ENCODE measurements at places on chromosomes 16 and 17.
A peak's percentile ranks its signal among the peaks of the same experiment; 100 is the strongest.

GRCh38 chr16:26729951-26730541 is 336.7 kb upstream of the C16orf82 start:
- DNase-seq = no peak

DNA sequence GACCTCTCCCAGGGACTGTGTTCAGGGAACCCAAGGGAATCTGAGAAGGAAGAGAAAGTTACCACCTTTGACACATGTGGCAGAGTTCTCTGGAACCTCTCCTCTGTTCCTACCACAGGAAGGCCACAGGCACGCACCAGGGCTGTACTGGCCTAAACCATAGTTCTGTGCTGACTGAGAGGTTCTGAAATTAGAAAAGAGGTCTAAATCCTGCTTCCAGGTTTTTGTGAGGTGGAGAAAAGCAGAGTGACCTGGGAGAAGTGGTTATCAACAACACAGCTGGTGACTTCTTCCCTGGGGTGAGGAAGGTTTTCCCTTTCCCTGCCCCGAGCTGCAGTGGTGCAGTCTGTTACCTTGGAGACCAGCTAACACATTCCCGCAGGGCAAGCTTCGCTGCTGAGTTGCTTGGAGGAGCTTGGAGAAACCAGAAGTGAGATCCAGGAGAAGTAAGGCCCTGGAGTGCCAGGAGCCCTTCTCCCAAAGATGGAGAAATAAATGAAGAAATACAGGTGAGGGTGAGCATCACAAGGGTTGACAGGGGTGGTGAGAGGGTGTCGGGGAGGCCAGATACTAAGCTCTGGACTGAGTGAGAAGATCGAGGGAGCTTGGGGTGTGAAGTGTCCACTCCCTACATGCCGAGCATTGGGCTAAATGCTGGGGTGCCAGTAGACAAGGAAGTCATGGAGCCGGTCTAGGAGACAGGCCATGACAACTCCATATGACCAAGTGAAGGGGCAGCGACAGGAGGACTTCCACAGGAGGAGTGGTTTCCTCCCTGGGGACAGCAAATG is at the start of gene VWA3A:
VWA3A (plus strand) TSS at position 399 of the 791 bp plus-strand sequence; CDS start at position 496, 97 bp downstream.
- DNase-seq = peak; percentile 56

DNA sequence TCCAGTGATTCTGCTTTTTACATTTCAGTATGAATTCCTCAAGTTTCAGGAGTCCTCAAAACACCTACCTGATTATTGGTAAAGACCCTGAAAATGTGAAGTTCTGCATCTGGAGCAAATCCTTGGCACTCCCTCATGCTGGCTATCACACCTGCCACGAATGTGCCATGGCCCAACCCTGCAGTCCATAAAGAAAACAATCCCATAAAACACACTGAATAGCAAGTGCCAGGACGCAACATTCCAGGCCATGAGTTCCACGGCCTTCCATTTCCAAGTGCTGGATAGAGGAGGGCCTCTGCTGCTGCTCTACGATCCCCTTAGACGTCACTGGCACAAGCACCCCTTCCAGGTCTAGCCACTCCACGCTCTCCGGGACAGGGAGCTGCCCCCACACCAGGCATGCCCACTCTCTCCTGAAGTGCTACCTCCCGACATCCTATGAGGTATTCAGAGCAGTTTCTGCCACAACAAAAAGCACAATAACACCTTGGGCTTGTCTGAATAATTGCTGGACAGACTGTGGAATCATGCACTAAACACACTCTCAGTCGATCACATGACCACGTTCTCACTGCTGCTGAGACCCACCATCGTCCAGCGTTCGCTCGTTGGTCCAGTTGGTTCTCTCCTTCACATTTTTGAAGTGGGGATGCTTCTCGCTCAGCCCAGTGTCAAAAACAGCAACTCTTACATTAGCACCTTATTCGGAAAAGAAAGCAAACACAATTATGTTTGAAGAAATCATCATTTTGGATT is 23.4 kb downstream of the MBTPS1 start:
- DNase-seq = no peak

DNA sequence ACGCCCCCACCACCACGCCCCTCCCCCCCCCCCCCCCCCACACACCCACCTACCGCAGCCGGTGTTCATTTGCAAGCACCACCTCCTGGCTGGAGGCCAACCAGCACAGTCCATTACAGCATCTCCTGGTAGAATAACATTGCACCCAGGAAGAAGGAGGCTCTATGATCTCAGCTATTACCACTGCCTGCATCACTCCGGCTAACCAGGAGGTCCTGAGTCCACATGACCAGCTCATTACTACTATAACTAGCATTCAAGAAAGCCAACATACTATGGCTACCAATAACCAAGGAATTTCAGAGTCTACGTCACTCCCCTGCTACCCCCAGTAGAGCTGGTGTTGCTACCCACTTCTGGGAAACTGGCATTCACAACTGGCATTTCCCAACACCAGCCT is 81.1 kb upstream of the ALOX12 start:
- no peak for DNase-seq

DNA sequence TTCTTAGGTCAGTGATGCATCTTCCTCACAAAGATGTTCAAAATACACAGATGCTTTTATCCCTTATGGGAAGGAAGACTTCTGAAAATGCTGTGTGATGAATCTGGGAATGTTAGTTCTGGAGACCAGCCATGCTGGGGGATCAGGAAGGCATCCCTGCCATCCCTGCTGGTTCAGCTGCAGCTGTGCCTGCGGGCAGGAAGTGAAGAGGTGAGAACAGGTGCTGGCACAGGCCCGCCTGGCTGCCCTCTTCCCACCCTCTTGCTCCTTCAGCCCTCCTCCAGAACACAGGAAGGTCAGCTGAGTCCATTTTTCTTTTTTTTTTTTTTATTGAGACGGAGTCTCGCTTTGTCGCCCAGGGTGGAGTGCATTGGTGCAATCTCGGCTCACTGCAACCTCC is 15.2 kb downstream of the RAB11FIP3 start:
- no peak for DNase-seq

DNA sequence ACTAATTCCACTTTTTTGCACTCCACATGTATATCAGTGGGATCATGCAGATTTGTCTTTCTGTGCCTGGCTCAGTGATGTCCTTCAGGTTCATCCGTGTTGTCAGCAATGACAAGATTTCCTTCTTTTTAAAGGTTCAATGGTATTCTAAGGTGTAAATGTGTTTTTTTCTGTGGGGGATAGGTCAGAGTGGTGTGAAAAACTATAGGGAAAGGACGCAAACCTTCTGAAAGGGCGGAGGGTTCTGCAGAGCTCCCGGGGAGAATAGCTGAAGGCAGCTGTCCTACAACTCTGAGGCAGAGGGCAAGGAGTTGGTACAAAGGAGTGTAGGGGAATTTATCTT is 21.9 kb upstream of the CSNK1D start:
- no peak for DNase-seq

GRCh38 chr17:37759014-37759637 is 14.3 kb upstream of the HNF1B start:
- DNase-seq = no peak

- DNase-seq = no peak
Observed at GRCh38 chr17:78349891-78350642, 9.8 kb downstream of the SOCS3 start.

DNA sequence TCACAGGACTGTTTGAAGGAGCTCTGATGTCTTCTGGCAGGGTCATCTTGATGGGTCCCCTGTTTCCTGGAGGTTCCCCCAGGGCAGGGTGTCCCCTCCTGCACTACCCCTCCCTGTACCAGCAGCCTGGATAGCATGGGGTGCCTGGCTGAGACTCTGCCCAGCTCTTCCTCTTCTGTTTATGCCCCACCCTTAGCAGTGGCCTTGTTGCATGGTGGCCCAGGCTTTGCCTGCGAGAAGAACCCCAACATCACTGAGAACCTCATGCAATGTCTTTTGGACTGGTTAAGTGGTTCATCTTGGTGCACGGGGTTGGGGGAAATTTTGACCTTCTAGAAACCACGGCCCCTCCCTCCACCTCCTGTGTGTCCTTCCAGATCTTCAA is 121.8 kb downstream of the IRX3 start:
- no peak for DNase-seq

DNA sequence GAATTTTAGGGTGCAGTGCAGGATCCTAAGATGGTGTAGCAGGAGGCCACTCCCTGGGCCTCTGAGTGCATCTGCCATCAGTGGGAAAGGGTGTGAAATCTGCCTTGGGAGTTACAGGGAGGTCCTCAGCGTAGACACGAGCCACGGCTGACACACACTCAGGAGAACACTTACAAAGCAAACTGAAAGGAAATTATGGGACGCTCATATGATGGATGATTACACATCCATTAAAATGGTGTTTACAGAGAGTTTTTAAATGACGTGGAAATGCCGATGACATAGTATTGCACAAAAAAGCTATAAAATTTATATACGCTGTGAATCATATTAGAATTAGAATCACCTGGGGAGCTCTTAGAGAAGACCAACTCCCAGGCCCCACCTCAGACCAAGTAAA is 175.2 kb downstream of the CCDC182 start:
- no peak for DNase-seq

DNA sequence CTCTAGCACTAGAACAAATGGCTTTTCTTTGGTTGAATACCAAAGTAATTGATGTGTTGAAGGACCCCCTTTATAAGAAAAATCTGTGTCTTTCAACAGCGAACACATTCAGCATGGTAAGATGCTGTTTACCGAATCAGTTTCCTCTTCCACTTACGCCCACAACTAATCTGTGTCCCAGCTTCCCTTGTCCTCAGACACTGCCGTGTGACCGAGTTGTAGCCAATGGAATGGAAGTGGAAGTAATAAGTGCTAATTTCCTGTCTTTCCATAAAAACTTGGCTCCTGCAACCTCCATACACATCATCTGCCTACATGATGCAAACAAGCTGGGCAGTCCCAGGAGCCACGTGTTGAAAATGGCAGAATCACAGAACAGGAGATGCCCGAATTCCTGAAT is 10.4 kb downstream of the CDIPT start:
- DNase-seq = peak; percentile 84

DNA sequence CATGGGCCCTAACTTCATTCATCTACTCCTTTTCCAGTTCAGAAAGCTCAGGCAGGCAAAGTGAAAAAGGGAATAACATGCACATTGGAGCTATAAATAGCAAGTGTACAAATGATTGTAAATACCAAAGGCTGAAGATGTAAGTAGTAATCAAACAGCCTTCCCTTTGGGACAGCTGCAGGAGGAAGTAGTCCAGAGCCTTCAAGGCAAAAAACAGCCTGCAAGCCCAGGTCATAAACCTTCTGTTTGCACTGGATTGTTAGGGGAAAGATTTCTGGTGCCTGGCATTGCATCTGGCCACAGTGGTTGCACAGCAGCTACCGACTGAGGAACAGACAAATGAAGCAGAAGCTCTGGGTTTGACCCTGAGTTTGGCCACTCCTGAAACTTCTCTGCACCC is 98.6 kb upstream of the PMFBP1 start:
- DNase-seq = no peak

DNA sequence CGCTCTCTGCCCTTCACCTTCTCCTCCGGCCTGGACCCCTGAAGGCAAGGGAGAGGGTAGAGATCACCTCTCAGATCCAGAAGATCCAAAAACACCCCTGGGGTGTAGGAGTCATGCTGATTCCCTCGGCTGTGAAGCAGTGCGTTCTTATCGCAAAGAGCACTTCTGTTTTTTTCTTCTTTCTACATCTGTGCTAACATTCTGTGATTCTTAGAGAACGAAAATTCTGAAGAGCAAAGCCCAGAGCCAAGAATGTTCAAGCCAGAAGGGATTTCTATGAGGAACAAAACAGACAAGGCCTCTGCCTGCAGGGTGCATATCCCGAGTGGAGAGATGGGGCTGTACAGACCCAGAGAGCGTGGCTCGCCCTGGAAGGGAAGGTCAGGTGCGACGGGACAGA is 17.2 kb downstream of the NPTX1 start:
- DNase-seq = no peak

- no peak for DNase-seq
Observed at GRCh38 chr16:529012-529575, 1.6 kb downstream of the CAPN15 start.

DNA sequence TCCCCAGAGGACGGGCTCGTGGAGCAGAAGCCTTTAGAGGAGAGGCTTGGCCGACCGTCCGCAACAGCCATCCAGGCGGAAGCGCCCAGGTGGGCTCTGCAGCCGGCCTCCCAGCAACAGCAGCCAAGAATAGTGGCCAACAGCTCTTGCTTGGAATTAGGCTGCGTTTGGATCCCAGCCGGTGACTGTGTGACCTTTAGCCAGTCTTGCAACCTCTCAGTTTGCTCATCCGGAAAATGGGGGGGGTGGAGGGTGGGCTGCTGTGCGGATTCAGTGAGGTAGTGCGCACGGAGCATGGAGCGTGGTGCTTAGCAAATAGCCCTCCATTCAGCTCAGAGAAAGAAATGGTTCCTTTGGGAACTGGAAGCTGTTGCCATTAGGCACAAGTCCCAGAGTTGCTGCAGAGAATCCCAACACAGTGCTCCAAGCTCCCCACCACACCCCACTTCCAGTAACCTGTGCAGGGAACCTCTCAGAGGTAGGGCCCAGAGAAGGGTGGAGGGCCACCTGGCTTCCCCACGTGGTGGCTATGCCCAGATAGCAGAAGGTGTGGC is 46.7 kb downstream of the RTN4RL1 start:
- DNase-seq = no peak

DNA sequence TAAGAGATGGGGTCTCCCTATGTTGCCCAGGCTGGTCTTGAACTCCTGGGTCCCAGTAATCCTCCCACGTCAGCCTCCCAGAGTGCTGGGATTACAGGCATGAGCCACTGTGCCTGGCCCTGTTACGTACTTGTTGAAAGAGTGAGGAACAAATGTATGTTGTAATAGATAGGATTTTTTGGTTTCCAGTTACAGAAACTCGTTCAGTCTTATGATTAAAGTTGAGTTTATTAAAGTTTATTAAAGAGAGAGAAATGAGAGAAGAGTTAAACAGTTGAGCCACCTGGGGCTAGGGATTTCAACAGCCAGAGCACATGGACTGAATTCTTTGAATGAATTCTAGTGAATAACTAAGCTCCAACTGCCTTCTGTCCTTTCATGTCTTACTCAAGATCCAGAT is 3.7 kb downstream of the TADA2A start:
- DNase-seq = no peak

DNA sequence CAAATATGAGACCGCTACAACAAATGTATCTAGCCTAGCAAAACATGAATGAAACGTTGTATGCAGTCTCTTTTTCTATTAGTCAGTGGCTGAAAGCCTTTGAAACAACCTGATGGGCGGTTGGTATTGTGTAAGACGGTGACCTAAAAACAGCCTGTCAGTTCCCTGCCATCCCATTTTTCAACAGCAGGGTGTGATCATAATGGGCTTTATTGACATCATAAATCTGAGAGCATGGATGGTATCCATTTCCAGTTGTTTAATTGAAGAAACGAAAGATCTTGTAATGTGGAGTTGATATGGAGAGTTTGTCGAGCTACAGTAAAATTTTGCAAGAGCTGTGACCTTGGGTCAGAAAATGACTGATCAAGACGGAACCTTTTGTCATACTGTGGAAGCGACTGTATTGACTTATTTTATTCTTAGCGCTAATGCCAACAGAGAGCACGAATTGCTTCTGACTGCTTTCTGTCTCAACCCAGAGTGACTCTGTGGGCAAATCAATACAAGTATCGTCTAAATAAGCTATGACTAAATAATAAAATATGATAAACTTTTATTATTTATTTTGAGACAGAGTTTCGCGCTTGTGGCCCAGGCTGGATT is 12.3 kb upstream of the MEIOB start:
- peak; percentile 33 for DNase-seq

- no peak for DNase-seq
Observed at GRCh38 chr17:30333503-30334360, at the start of gene TMIGD1. Gene TMIGD1 (minus strand): TSS chr17:30334057. CDS start chr17:30332133, 1,924 bp downstream.

- no peak for DNase-seq
Observed at GRCh38 chr16:8694795-8695728, 20.6 kb downstream of the ABAT start.

GRCh38 chr16:48203974-48204824 is 39.9 kb upstream of the LONP2 start:
- DNase-seq = no peak
